Anterior cingulate cortex (tissue), 58 donors: ENCODE measurements at places on chromosomes 13 and 19.

GRCh38 chr19:48551437-48552302 is at the start of gene SULT2B1:
Gene SULT2B1 (plus strand): TSS chr19:48552172. CDS start chr19:48552253, 81 bp downstream.
- no peak for DNase-seq

GRCh38 chr19:43700395-43701000 is 15.4 kb upstream of the IRGC start:
- no peak for DNase-seq

DNA sequence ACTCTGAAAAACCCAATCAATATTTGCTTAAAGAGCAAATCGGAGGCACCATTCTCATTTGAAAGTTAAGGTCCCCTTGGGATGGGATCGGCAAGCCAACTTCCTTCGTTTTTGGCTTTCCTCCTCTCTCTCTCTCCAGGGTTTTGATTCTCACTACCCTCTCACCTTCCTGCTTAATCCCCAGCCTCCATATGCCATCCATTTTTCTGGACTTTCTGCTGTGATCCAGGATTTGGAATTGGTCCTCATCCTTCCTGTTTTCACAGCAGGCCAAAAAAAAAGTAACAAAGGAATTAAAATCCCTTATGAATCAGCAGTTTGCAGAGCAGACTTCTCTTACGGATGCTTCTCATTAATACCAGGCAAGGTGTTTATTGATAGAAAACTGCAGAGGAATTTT is 283.1 kb upstream of the TMTC4 start:
- DNase-seq, result no peak

- DNase-seq, result no peak
Measured at GRCh38 chr13:68027306-68027705, 797.2 kb upstream of the PCDH9 start.

- DNase-seq, result no peak
Measured at GRCh38 chr19:4049432-4049831, 17.3 kb downstream of the ZBTB7A start.

- no peak for DNase-seq
Measured at GRCh38 chr13:22050951-22051563, 380.2 kb downstream of the FGF9 start.

DNA sequence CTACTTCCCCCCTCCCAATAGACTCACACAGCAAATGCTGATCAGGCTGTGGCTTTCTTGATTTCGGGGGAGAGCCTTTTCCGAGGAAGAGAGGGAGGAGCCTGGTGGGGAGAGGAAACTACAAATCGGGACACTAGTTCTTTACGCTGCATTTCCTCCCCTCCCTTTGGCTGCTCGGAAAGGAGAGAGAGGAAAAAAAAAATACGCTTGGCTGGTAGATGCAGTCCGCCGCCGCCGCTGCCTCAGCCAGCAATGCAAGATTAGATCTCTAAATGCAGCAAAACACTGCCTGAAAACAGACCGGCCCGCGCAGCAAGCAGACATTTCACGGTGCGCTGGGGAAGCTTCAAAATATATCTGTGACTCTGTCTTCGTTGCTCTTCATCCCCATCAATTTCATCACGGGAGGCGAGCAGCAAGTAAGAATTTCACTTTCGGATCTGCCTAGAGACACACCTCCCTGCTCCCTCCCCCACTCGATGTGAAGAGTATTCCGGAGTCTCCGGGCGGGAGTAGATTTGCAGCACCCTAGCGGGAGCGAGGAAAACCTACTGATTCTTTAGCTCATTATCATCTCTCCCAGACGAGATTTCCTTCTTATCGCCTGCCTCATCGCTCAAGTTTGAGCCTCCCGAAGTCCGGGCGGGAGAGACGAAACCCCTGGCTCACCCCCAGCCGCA is at the start of gene PCDH17:
Gene PCDH17 (plus strand): TSS at position 149 of the 680 bp plus-strand sequence. CDS start 803 bp downstream, outside the sequence.
- peak; percentile 29 for DNase-seq

DNA sequence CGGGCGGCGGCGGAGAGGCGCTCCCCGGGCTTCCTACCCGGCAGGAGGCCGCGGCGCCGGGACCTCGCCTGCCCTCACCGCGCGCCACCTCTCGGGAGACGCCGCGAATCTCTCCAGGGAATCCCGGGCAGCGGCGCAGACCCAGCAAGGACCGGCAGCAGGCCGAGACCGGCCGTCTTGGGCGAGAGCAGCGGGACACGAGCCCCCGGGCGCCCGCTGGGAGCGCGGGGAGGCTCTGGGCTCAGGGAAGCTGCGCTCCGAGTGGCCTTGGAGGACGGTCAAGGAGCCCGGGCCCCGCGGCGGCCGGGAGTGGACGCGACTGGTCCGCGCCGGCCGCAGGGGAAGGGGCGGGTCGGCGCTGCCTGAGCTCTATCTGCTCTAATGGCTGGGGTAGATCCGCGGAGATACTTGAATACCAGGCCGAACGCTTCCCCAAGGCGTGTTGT is 14.7 kb downstream of the CDX2 start:
- DNase-seq, result no peak
